Hippocampal formation (tissue), 2 donors: ENCODE measurements at places on chromosomes 5 and 9.

GRCh38 chr9:136808806-136809158 lies 1.0 kb downstream of the RABL6 start:
- DNase-seq, result no peak

- no peak for DNase-seq
Observed at GRCh38 chr5:124124711-124125229, 612.8 kb downstream of the CSNK1G3 start.

DNA sequence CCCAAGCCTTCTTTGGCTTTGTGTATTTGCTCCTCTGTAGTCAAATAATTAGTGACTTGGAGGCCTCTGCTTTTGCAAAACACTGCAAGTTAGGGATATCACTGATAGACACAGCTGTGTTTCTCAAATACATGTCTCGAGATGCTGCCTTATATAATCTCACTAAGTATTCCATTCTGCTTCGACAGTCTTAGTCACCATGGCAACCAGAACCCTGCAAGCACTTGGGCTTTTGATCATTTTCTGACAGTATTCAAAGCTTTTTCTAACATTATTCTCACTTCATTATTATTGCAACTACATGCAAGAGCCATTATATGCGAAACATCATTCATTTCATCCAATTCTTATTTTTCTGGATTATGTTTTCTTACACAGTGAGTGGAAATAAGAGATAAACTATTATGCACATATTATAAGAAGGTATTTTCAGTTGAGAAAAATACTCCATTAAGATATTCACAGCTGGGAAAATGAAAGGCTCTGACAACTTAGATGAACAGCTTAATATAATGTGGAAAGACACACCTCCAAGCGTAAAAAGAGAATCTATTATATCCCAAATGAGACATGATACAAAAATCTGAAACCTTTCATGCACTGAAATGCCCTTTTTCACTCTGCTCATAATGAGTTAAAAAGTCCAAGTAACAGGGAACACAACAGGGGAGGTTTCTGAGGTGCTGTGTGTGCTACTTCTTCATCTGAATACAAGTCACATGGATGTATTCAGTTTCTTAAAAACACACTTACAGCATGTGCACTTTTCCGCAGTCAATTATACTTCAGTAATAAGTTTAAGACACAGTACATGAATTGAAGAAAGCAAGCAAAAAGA lies 93.9 kb downstream of the SCAI start:
- no peak for DNase-seq

- no peak for DNase-seq
Observed at GRCh38 chr5:80780761-80781285, 126.0 kb upstream of the DHFR start.

DNA sequence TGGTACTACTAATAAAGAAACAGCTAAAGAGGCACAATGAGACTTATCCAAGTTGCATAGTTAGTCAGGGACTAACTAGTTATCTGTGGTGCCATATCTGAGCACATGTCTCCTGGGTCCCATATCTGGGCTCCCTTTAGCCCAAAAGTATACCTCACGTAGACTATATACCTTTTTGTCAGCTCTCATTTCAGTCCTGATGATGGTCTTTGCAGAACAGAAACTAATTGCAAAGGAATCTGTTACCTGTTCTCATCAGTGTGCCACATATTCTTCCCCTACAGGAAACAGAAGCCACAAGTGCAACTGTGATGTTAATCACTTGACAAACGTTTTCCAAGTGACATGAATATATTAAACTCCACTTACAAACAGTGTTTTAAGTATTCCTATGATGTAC lies 395.2 kb downstream of the KIAA0825 start:
- DNase-seq, result no peak

- DNase-seq, result no peak
Observed at GRCh38 chr5:163826201-163826600, 320.8 kb downstream of the MAT2B start.

GRCh38 chr5:138725153-138725817 lies 27.9 kb upstream of the CTNNA1 start:
- no peak for DNase-seq

GRCh38 chr9:110451726-110452125 lies 114.1 kb upstream of the TXNDC8 start:
- DNase-seq, result no peak

GRCh38 chr5:149757197-149757947 lies 27.3 kb downstream of the PPARGC1B start:
- no peak for DNase-seq

DNA sequence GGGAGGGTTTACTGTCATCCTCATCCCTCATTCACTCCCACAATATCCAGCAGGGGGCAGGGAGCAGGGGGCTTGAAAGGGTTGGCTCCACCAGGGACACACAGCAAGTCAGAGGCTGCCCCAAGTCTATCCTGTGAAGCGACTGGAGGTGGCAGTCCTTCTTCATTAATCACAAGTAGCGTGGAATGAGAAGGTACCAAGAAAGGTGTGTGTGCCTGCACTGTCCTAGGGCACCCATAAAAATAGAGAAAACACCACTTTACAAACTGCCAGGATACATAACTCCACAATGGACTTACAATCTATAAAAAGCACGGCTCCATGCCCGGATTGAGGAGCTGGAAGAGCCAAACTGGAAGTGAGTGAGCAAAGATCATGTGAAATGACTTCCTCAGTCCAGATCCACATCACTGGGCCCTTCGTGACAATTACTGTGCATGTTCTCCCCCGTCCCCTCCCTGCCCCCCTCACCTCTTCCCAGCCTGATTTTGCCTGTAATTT lies 183.9 kb downstream of the SLIT3 start:
- DNase-seq, result no peak

- DNase-seq, result peak; percentile 37
Observed at GRCh38 chr9:121708768-121709488, 57.5 kb downstream of the DAB2IP start.

DNA sequence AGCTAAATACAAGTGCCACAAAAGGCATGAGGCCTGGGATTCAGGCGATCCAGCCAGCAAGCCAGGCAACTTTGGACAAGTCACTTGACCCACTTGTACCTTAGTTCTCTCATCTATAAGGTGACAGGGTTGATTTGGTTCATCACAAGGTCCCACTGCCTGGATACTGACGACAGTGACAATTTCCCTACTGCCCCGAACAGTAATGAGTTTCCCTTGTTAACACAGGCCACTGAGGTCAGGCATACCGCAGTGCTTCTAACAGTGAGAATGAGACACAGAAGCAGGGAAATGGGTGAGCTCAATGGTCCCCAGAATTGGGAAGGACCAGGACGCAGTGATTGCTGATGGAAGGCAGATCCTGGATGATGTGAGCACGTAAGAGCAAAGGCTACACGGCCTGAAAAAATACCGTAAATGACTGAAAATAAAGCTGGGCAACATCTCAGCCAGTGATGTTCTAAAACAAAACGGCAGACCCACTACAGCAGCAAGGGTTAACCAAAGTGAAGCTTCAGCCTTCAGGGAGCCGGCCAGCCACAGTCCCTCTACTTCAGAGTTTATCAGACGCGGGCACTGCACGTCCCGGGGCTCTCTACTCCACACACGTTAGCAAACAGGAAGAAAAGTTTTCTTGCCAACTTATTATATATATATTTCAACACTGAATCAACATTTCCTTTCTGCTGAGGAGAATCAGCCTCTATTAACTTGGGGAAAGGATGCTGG lies 846 bp downstream of the MGAT1 start:
- DNase-seq, result no peak

DNA sequence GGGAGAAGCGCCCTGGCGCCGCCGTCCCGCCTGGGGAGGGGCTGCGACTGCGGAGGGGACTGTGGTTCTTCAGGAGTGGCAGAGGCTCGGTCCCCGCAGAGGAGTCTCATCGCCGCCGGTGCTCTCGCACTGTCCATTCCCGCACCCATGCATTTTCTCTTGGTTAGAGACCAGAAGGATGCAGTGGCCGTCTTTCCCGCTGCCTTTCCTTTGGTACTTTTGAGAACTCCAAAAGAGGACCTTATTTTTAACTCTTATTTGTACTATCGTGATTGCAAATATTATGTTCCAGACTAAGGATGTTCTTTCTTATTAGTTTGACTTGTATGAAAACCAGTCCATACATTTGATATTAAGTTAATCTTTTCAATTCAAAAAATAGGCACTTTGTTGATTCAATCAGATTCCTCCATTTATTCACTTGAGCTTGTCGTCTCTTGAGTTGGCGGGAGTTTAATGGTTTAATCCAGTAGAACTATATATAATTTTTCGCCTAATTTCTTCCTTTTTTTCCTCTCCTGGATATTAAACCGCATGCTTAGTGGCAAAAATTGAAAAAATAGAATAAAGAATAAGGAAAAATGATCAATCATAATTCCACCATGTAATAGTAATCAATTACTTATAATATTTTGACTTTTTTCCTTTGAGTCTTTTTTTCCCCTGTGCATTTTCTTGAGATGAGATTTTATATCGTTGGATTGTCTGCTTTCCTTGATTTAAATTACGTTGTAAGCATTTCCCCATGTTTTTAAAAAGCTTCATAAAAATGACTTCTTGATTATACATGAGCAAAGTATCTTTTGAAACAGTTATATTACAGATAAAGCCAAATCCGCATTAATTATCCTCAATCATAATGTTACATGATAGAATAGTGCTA lies 861 bp downstream of the ZFYVE16 start:
- DNase-seq, result peak; percentile 56

DNA sequence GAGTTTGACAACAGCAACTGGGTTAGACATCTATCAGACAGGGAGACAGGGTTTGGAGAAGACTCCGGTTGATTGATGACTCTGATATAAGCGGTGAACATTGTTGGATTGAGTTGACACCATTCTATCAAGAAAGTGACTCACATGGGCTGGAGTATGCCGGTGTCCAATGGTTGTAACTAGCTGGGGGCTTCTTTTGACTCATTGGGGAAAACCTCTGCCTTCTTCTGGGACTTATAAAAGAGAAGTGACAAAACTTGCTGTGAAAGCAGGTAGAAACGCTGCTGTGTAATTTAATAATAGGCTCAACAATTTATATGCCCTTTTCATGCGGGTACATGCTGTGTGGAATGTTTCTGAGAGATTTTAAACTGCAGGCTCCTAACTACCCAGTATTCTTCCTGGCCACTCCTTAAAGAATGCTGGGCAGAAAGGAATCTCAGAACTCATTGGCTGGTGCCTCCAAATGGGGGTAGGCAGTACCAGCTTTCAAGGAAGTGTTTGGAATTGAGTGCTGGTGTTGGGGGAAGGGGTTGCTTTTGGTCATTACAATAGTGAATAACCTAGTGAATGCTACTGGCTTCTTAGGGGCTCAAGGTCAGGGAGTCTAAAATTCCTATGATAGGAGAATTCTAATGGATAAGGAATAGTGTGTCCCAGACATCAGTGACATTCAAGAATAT lies 43.9 kb downstream of the FYB1 start:
- DNase-seq, result no peak

- no peak for DNase-seq
Observed at GRCh38 chr5:87061046-87061445, 206.6 kb upstream of the RASA1 start.
